ENCODE measurements at places on chromosomes 1 and 21.

DNA sequence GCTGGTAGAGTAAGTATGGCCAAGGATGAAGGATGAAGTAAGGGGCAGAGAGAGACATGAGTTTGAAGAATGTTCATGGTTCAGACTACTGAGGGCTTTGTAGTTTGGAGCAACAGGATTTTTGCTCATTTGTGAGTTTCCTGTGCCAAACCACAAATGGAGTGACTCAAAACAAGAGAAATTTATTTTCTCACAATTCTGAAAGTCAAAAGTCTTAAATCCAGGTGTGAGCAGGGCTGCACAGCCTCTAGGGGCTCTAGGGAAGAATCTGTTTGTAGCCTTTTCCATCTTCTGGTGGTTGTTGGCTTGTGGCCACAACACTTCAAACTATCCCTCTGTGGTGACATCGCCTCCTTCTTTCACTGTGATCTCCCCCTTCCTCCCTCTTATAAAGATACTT is 58.9 kb downstream of the RHOU start:
- DNase-seq: no peak

DNA sequence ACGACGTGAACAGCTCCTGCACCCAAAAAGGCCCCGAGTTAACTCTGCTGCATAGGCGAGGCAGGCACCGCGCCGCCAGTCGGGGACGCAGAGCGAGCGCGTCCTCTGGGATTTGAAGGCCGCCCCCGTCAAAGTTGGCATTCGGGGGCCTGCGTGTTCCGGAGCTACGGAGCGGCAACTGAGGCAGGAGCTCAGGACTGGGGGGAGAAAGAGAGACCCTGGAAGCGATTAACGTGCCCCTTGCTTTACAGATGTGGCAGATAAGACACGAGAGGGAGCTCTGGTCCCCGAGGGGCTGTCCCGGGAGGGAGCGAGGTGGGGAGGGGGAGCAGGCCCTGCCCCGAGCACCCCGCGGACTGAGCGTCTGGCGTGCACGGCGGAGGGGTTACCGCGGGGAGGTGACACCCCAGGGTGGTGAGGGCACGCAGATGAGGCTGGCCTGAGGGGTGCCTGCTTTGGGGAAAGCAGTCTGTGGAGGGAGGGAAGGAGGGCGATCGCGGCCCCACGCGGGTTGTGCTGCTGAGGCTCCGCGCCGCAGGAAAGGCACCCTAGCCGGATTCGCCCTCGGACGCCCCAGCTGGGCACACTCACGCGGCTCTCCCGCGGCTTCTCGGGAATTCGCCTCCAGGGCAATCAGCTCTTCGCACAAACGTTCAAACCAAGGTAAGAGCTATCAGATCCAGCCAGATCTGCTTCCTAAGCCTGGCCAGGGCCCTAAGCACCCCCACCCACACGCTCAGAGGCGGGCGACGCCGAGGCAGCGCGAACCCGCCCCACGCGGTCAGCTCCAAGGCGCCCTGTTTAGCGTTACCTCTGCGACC is 26.5 kb downstream of the ACTA1 start:
- DNase-seq: no peak

GRCh38 chr1:13461977-13462376 is 51.7 kb downstream of the PRAMEF20 start:
- DNase-seq: no peak

DNA sequence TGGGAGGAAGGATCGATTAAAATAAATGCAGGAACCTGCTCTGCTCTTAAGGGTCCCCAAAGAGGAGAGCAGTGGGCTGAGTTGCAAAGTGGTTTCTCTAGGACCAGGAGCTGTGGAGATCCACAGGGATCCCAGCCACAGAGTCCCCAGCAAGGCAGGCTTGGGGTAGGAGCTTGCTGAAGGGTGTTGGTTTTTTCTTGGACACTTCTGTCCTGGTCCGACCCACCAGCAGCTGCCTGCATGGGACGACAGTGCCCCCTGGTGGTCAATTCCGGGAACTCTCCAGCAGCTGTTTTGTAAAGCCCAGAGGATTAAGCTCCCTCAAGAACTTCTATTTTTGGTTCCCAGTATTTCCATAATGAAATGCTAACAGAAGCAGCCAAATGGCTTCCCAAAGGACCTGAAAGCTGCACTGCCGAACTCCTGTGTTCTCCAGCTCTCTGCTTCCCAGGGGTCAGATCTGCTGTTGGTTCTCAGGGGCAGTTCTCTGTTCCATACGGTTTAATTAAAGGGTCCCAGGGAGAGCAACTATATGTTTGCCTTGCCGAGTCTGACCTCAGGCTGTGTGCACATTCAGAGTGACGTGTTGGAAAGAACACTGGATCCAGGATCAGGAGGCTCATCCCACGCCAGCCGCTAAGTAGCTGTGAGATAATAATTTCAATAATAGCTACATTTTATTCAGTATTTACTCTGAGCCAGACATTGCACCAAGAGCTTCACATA is 23.2 kb downstream of the NENF start:
- DNase-seq: peak; percentile 82

DNA sequence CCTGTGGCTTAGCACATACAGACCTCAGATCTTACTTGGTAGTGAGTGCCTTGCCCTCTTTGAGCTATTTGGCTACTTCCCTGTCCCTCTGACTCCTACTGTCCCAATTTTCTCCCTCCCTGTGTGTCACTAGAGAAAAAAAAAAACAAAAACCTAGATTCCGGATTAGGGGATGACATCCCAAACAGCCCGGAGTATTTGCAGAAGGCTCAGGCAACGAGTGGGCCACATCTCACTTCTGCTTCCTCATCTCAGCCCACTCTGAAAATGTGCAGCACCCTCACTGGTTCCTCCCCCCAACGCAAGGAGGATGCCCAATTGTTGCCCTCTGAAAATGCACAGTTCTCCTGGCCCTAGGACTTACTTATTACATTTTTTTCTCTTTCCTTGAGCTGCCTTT is 4.9 kb downstream of the NHLH1 start:
- no peak for DNase-seq

- no peak for DNase-seq
Observed at GRCh38 chr1:217153361-217153760, 430.1 kb upstream of the ESRRG start.
